ENCODE measurements at places on chromosomes 7 and 10.

- DNase-seq = no peak
Measured at GRCh38 chr7:132232406-132232805, 343.9 kb downstream of the PLXNA4 start.

GRCh38 chr7:139916717-139917395, 87.8 kb downstream of the TBXAS1 start:
- no peak for DNase-seq

GRCh38 chr7:79454361-79454960, 994 bp upstream of the MAGI2 start:
- DNase-seq = no peak

DNA sequence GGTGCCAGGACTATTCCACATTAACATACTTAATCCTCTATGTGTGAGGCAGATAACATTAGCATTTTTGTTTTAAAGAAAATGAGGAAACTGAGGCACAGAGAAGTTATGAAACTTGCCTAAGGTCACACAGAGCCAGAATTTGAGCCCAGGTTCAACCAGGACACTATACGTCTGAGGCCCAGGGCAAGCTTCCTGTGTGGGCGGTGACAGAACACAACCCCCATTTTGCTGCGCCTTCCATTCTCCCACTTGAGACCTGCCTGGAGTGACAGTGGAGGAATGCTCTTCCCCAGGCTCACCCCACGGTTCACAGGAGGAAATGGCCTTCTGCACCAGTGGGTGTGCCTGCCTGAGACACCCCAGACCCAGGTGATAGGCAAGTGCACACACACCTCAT, 164.1 kb downstream of the SH3PXD2A start:
- DNase-seq = no peak

All from KBM-7 (cell line).